ENCODE measurements at places on chromosomes 1 and 21. TPM values are rescaled to one million over a fixed set of nuclear protein-coding genes. Genes with fewer than 3 reads are reported as not detected.
A peak's percentile ranks its signal among the peaks of the same experiment; 100 is the strongest.

PGLYRP4 gene
- total RNA-seq = 0.20 TPM

LORICRIN gene
- not detected for total RNA-seq

C1QTNF12 gene
- total RNA-seq = 6.2 TPM

SLC37A1 gene
- total RNA-seq = 18.8 TPM

DNA sequence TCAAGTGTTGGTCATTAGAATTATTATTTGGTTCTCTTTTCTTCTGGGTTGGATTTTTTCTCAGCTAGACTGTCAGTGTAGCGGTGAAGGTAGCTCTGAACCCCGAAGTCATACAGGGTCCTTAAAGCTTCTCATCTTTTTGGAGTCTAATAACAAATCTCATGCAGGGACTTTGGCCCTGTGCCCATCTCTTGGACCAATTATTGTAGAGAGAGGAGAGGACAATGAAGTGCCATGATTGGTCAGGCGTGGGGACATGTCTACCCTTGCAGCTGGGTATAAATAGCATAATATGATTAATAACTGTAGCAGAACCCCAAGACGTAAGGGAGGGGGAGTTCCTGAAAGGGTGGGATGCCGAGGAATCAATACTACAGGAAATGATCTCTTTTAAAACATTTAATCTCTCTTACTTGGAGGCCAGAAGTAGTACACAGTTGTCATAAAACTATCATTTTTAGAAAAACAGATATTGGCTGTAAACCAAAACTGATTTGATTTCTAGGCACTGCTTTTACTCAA is 8.8 kb downstream of the MAGI3 start:
- H3K27ac ChIP-seq = no peak overlapping the region
- H3K27me3 ChIP-seq = peaks cover 21% of the 10 kb centered on the region
- DNase-seq = no peak
- H3K4me3 ChIP-seq = no peak overlapping the region
- no peaks in the 10 kb centered on the region for H3K36me3 ChIP-seq
- H3K4me1 ChIP-seq = no peaks in the 10 kb centered on the region

GRCh38 chr1:51729824-51730301 is 113.0 kb downstream of the OSBPL9 start:
- H3K27ac ChIP-seq = peak overlapping the region; percentile 78
- DNase-seq = no peak
- H3K4me3 ChIP-seq = peak overlapping the region; percentile 66
- H3K4me1 ChIP-seq = peaks cover 18% of the 10 kb centered on the region

DNA sequence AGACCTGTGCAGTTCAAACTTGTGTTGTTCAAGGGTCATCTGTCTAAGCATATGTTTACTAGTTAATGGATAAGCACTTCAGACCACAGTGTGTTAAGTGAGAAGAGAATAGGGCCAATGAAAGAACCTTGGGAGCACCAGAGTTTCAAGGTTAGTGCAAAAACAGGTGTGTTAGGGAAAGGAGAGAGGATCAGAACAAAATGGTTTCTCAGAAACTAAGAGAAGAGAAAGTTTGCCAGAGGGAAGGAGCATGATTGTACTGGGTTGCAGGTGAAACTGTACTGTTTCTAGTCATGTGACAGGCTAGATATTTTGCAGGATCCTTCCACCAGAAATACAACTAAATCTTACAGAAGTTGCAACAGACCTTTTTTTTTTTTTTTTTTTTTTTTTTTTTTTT is 23.3 kb downstream of the RPRD2 start:
- no peak overlapping the region for H3K27ac ChIP-seq
- DNase-seq = peak; percentile 16
- peak overlapping the region; percentile 6 for H3K4me3 ChIP-seq
- no peaks in the 10 kb centered on the region for H3K27me3 ChIP-seq
- H3K4me1 ChIP-seq = peaks cover 15% of the 10 kb centered on the region

- H3K27ac ChIP-seq = no peak overlapping the region
- H3K27me3 ChIP-seq = no peaks in the 10 kb centered on the region
- H3K4me3 ChIP-seq = no peak overlapping the region
- H3K4me1 ChIP-seq = no peaks in the 10 kb centered on the region
Observed at GRCh38 chr1:199733125-199733524, 294.4 kb upstream of the NR5A2 start.

GRCh38 chr1:167491586-167492461 is 26.5 kb downstream of the CD247 start:
- H3K4me3 ChIP-seq = peak overlapping the region; percentile 61
- H3K27ac ChIP-seq = peak overlapping the region; percentile 81
- peaks cover 47% of the 10 kb centered on the region for H3K36me3 ChIP-seq
- peaks cover 95% of the 10 kb centered on the region for H3K4me1 ChIP-seq
- H3K27me3 ChIP-seq = no peaks in the 10 kb centered on the region
- no peak for DNase-seq

DNA sequence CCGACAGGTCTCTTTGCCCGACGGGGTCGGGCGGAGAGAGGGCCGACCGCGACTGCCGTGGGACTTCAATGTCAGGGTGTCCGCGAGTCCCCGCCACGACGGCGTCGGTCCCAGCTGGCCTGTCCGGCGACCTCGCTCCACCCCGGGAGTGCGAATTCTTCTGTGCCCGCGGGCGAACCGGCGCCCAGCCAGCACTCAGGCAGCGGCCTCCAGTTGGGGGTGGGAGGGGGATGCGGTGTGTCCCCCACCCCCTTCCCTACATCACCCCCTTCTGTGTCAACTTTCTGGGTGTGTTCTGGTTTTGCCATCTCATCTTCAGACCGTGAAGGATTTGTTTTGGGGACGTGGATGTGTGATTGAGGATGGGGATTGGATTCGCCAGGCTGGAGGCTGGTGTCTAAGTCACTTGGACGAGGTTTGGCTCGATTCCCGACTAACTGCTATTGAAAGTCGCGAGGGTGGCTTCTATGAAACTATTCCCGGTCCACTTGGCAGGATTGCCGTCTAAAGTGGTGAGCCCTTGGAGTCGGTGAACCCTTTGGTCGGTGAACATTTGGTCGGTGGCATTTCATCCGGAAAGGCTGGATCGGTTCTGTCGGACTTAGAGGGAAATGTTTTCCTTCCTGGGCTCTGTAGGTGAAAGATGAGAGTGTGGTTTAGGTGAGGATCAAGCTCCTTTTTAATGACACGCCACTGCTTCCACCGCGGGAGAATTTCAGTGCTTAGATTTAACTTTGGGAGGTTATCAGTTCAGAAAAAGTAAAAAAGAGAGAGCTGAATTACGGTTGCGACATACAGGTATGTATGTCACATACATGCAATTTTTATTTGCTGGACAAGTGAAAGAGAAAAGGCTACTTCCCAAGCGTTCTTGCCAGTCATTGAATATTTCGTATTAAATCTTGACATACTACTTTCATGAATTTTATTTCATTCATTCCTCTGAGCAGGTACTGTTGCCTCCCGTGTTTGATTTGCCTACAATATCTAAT is 771 bp downstream of the ABCD3 start:
- peaks cover 2% of the 10 kb centered on the region for H3K27me3 ChIP-seq
- no peaks in the 10 kb centered on the region for H3K36me3 ChIP-seq
- DNase-seq = no peak
- H3K4me1 ChIP-seq = peaks cover 25% of the 10 kb centered on the region
